ENCODE measurements at places on chromosomes 6 and 20.

DNA sequence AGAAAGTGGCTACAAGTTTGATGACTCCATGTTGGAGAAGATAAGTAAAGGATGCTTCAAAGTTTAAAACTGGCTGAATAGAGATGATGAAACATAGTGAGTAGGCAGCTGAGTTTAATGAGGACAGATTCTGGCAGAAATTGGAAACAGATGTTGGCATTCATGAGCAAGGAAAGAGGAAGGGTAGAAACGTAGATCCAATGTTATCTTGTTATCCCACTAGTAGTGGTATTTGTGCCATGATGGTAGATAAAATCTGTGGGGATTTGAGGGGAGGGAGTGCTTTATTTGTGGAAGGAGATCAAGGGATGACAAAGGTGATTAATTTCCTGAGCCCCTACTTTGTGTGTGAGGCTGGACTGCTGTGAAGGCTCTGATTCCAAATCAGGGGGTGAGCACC is 69.5 kb downstream of the MRAP2 start:
- DNase-seq, result no peak

- DNase-seq, result no peak
Observed at GRCh38 chr6:5142915-5143314, 57.8 kb downstream of the PPP1R3G start.

DNA sequence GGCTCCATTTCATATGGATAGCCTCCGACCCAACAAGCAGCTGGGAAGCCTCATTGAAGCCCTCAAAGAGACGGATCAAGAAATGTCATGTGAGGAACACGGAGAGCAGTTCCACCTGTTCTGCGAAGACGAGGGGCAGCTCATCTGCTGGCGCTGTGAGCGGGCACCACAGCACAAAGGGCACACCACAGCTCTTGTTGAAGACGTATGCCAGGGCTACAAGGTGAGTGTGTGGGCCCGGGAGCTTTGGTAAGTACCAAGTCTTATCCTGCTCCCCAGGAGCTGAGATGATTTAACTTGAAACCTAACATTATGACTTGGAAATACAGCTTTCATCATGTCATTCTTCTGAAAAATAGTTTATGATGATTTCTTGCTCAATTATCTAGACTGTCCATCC is 4.1 kb downstream of the TRIM38 start:
- DNase-seq, result no peak

- DNase-seq, result no peak
Observed at GRCh38 chr20:20014659-20015058, 2.5 kb upstream of the NAA20 start.

DNA sequence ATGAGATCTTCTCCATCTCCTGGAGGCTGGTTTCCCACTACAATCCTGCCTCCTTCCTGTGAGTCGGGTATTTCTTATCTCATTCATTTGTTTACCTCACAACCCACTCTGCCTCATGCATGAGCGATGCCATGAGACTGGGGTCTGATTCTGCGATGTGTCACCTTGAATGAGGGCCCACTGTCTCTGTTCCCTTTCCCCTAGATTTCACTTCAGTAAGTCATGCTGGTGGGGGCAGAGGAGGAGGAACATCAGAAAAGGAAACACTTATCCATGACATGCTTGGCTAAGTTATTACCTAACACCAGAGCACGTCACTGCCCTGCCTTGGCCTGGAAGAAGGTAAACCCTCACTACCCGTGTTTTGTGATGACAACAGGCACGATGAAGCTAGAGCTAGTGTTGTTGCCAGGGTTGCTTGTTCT is 337.4 kb upstream of the PRDM1 start:
- no peak for DNase-seq

DNA sequence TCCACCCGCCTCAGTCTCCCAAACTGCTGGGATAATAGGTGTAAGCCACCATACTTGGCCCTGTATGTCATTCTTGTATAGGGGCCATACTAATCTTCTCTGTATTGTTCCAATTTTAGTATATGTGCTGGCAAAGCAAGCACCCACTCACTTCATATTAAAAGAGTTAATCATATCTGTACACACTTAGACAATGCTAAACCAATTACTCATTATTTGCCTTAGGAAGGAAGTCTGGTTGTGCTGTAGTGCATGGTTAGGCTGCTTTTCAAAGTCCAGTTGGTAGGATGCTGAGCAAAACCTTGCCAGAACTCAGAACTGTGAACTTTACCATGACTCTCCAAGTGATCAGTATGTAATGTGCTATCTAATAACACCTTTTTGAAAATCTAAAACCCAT is 88.6 kb downstream of the LIN28B start:
- DNase-seq, result no peak

DNA sequence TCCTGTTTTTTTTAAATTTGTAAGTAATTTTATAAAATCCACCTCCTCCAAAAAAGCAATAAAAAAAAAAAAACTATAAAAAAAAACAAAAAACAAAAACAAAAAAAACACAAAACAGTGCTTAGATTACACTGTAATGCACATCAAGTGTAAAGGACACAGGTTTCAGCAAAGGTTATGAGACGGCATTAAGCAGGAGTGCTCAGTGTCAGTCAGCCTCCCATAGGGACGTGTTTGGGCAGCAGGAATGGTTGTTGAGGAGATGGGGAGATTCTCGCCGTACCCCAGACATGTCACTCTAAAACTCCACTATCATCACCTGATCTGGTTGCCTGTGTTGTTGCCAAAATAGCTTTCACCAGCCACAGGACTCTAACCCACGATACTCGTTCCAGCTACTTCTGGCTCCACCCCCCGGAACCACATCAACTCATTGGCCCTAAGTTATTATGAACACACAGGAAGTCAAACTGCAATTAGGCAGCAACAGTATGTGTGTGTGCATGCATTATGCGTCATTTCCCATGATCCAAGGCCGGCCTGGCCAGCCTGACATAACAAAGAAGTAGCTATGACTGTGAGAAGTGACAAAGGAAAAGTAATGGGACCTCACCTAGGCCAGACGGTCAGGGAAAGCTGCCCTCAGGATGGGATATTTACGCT is 28.7 kb downstream of the ECT2L start:
- no peak for DNase-seq

DNA sequence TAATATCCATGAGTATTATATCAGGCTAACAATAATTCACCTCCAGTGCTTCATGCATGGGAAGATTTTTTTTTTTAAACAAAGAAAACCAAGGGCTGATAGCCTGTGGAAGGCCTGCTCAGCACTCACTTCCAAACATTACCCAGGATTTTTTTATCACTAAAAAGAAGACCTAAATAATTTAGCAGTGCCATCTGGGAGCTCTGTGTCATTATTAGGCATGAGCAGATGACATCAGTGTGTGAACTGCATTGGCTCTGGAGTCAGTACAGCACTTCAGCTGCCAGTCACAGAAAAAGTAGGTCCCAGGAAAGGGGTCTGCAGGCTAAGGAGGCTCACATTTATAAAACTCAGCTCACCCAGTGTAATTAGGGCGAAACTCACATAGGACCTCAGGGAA is 94.8 kb downstream of the COL21A1 start:
- no peak for DNase-seq

All from activated T-helper 1 cell treated with Interleukin-2 at 50 U/mL for 16 hours (primary cell).